ENCODE measurements at places on chromosomes 1 and 21.

DNA sequence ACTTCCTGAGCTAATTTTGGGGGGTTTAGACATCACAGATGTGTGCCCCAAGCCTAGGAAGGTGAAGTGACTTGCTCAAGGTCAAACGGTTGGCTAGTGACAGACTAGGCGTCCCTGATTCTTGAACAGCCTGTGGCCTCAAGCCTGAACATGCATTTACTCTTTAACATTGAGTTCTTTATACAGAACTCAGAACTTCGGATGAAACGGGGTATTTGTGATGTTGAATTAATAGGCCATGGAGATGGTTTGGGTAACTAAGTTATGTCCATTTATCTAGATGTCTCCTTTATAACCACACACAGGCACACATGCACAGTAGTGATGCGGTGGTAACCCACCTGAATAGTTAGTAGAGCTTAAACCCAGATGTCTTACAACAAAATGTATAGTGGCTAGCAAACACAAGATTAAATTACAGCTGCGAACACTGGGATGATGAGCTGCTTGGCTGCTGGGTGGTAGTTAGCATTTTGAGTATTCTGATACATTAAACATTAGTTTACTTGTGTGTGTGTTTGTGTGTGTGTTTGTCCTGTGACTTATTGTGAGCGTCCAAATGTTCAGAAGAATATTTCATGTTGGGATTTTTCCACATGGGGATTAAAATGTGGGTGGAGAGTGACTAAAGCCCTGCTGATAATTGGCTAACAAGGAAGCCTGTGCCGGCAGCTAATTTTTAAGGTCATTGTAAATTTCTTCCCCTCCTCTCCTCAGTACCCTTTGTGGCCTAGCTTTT, 2.3 kb downstream of the ATP1A1 start:
- no peak for DNase-seq

DNA sequence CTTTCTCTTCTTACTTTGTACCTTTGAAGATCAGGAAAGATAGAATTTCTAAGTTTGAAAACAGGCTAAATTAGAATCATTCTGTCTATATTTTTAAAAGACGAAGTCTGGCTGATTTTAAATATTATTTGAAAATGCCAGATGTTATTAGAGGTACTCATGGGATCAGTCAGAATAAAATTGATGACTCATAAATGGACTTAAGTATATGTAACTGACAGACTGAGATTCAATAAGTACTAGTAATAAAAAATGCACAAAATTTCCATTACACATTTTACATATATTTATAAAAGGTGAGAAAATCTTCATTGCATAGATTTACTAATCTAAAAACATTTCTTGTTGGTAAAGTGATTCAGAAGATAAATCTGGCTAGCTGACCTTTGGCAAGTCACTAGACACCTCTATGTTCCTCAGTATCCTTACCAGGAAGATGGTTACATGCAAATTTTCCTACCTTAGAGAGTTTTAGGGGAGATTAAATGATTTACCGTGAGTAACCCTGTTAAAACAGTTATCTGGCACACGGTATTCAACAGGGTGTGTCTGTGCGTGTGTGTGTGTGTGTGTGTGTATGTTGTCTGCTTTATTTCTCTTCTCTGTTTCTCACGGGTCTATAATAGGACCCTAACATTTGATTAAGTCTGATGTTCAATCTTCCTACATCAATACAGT, 189.0 kb downstream of the RUNX1 start:
- no peak for DNase-seq

GRCh38 chr1:212119397-212119837, 83.9 kb downstream of the DTL start:
- no peak for DNase-seq

DNA sequence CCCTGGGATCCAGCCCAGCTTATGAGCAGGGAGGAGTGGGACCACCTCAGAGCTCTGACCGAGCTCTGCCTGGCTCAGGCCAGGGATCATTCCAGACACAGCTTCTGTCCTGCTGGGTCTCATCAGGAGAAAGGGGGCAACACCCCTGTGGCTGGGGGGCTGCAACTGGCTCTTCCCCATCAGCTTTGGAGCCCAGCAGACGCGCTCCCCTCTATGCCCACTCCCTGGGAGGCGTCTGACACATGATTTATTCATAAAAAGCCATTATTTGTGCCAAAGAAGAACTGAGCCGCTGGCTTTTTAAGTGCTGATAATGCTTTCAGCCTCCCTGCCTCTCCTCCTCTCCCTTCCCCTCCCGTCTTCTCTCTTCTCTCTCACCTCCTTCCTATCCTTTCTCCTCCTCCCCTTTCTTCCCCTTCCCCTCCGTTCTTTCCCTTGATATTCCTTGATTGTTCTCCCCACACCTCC, 25.0 kb downstream of the FOXO6 start:
- no peak for DNase-seq

GRCh38 chr1:226809785-226810571, 60.4 kb upstream of the PSEN2 start:
- DNase-seq: no peak

DNA sequence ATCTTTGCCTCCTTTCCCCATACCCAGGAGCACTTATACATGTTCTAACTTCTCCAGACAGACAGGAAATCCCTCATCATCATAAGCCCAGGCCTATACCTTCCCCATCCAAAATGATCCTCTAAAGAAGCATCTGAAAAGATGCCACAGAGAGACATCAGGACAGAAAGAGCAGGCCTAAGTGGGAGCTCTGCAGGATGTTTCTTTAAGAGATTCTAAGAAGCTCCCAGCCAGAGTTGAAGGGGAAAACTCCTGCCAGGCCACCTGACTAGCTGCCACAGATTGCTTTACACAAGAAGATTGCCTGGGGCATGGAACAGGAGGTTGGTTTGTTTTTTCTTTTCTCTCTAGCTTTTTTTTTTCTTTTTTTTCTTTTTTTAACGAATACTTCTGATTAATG, 275.8 kb downstream of the VAV3 start:
- no peak for DNase-seq

DNA sequence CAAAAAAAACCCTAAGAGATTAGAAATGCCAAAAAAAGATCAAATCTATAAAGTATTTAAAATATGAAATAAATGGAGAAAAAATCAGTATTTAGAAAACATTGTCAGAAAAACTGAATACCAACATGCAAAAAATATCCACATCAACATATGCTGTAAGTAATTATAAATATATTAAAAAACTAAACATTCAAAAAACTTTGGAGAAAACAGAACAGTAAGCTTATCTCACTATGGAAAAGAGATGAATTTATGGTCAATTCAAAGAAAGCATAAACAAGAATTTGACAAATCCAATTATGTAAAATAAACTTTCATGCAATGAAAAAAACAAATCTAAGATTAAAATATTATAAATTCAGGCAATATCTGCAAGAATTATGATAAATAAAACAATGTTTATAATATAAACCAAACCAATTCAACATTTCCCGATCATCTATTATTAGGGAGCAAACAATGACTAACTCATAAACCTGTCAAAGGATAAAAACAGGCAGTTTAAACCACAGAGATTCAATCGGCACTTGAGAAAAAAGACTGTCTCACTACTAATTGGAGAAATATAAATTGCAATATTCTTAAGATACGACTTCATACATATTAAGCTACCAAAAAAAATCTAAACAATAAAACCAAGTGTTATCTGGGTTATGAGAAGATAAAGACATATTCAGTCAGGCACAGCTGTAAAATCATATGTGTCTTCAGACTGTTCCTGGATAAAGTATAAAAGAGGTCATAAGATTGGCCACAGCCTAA, 21.8 kb downstream of the EYA3 start:
- DNase-seq: no peak

- DNase-seq: no peak
Observed at GRCh38 chr1:77012066-77012465, 144.8 kb downstream of the ST6GALNAC5 start.

GRCh38 chr1:34844252-34844634, 15.3 kb downstream of the SMIM12 start:
- no peak for DNase-seq

DNA sequence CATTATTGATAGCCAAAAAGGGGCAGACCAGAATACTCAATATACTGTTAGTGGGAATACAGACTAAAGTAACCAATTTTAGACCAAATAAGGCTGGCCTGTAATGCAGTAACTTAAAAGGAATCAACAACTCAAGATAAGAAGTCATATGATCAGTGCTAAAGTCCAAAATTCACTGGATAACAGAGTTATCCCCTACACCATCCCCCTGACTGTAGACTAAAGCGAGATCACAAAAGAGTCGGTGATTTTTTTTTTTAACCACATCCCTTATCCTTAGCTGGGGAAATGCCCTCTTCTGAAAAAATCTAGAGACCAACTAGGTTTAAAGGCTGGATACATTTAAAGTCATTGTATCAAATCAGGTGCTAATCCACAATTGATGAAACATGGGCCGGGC, 7.7 kb downstream of the UBR4 start:
- no peak for DNase-seq

DNA sequence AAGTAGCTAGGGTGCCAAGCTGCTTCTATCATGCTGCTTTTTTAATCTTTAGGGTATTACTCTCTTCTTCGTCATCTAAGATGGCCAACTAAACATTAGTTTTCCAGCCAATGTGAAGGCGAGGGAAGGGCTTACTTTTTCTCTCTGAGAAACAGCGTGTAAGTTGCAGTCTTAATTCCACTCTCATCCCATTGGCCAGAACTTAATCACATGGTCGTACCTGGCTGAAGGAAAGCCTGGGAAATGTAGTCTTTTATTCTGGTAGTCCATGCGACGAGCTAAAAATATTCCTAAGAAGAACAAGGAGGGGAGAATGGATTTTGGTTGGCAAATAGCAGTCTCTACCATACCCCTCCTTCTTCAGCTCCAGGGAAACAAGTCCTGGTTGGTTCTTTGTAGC, 21.5 kb downstream of the DNAJC6 start:
- no peak for DNase-seq

GRCh38 chr1:40810927-40811326, 27.3 kb downstream of the KCNQ4 start:
- no peak for DNase-seq

DNA sequence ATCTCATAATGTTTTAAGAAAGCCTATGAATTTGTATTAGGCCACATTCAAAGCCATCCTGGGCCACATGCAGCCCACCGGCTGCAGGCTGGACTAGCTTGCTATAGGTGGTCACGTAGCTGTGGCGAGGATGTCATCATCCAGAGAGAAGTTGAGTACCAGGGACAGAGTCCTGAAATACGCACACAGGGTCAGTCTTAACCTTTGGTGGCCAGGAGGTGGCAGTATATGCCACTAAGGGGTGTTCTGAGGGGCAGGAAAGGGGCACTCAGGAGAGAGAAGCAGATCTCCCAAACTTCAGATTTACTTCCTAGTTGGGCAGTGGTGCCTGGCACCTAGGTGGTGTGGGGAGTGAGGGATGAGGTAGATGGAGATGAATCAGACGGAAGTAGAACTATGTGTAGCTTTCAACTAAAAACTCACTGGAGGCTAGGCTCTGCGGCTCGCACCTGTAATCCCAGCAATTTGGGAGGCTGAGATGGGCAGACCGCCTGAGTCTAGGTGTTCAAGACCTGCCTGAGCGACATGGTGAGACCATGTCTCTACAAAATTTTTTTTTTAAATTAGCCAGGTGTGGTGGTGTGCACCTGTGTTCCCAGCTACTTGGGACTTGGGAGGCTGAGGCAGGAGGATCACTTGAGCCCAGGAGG, 16.3 kb upstream of the CDK18 start:
- DNase-seq: no peak

- no peak for DNase-seq
Observed at GRCh38 chr1:170624146-170624545, 39.8 kb upstream of the PRRX1 start.

DNA sequence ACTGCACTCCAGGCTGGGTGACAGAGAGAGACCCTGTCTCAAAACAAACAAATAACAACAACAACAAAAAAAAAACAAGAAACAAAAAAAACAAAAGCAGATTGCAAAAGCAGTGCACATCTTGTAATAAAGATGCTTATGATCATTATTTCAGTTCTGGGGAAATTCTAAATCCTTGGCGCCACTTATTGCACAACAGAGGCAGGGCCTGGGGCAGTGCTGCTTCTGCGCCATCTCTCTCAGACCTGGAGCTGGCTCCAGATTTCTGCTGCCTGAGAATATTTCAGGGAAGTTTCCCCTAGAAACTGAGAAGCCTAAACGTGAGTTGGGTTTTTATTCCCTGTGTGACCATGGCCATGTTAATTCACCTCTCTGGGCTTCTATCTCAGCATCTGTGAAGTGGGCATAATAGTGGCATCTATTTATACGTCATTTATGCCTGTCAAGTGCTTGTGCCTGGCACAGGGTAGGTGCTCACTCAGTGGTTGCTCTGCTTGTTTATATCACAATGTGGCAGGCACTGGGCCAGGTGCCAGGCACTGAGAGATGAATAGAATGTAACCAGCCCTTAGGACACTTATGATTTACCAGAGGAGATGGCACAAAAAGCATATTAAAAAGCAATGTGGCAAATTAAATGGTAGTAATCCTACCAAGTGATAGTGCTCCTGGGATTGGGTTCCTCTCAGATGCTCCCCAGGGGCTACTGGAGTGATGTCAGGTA, 67.9 kb downstream of the MDM4 start:
- no peak for DNase-seq

- DNase-seq: no peak
Observed at GRCh38 chr21:36700295-36700970, 1.5 kb downstream of the SIM2 start.

GRCh38 chr1:210691039-210691610, 362.4 kb downstream of the HHAT start:
- no peak for DNase-seq

DNA sequence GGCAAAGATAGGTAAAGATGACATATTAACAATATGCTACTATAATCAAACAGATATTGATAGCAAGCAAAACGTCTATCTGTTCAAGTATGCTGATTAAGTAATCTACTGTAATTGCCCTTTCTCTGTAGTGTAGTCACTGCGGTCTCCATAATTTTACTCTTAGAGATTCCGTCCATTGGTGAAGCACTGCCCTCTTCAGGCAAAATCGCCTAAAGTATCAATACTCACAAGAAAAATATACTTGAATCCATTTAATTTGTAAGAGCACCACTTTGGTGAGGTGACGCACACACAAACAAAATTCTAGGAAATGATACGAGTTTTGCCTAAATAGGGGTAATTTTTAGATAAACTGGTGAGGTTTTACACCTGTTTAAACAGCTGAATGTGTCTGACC, 434.6 kb upstream of the CHRM3 start:
- no peak for DNase-seq

- no peak for DNase-seq
Observed at GRCh38 chr1:6447818-6448748, 17.9 kb downstream of the TNFRSF25 start.

- DNase-seq: no peak
Observed at GRCh38 chr1:198107091-198107501, 49.7 kb upstream of the NEK7 start.

GRCh38 chr21:32322676-32323075, 24.0 kb downstream of the MRAP start:
- no peak for DNase-seq

DNA sequence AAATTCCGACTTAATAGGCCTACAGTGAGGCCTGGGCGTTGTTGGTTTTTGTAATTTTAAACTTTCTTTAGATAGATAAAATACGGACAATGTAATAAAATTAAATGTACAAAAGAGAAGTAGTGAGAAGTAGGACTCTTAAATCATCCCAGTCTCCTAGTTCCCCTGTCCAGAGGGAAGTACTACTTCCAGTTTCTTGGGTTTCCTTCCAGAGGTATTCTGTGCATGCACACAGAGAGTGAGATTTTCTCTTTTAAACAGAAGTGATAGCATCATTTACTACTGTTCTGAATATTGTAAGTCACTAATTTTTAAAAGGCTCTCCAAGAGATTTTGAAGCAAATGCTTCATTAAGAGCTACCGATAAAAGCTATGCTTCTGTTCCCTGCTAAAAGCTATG, 7.2 kb upstream of the FNBP1L start:
- DNase-seq: no peak

All from vagina (tissue), 2 donors.